Foreskin melanocyte (primary cell): ENCODE measurements at places on chromosomes 4 and X.

- no peak for DNase-seq
These were observed 340.2 kb downstream of the GASK1B start for GRCh38 chr4:157832596-157832995.

- no peak for DNase-seq
These were observed 150.5 kb upstream of the DDIT4L start for GRCh38 chr4:100340512-100341485.

DNA sequence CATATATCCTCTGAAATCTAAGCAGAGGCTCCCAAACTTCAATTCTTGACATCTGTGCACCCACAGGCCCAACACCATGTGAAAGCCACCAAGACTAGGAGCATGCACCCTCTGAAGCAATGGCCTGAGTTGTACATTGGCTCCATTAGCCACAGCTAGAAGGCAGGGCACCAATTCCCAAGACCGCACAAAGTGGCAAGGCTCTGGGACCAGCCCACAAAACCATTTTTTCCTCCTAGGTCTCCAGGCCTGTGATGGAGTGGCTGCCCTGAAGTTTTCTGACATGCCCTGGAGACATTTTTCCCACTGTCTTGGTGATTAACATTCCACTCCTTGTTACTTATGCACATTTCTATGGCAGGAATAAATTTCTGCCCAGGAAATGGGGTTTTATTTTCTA lies 232.2 kb upstream of the GRID2 start:
- no peak for DNase-seq

DNA sequence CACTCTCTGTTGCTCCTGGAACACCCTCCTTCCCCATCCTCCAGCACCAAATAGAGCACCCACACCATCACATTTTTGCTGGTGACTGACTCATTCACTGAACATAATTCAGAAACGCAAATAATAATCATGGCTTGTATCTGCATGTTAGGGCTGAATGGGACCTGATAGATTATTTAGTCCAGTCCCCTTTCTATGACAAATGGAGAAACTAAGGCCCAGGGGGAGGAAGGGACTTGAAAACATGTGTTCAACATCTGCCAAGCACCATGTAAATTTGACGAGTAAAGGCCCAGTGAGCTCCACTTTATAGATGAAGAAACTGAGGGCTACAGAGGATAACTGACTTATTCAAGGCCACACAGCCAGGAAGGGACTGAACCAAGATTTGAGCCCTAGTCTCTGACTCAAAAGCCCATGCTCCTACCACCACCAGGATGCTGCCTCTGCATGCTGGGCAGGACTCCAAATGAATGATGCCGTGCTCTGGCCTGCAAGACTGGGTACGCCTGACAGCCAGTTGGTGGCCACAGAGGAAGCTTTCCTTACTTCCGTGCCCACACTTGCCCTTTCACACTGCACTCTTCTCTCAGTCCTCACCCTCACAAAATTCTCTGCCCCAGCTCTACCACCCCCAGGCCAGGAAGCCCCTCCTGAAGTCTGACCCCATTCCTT lies 133.3 kb upstream of the PJA1 start:
- no peak for DNase-seq

- DNase-seq: no peak
These were observed 198.6 kb downstream of the LRBA start for GRCh38 chr4:150816491-150816890.

GRCh38 chrX:25020905-25021449 lies 5.2 kb upstream of the ARX start:
- no peak for DNase-seq

- no peak for DNase-seq
These were observed 30.7 kb upstream of the AREG start for GRCh38 chr4:74414149-74414809.

DNA sequence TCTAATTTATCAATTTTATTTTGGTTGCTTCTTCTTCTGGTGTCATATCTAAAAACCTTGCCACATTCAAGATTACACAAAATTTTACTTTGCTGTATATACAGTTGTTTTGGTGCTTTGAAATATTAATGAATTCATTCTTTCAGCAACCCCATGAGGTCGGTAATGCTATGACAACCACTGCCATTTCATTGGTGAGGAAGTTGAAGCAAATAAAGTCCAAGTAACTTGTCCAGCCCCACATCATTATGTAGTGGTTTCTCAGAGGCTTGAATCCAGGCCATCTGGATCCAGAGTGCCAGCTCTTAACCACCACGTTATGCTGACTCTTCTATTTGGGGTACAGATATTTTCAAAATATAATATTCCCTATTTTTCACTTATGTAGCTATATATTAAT lies 42.2 kb downstream of the UGT2A3 start:
- DNase-seq: no peak
